ENCODE measurements at places on chromosomes 2 and 18. TPM values are rescaled to one million over a fixed set of nuclear protein-coding genes. Genes with fewer than 3 reads are reported as not detected.

DNA sequence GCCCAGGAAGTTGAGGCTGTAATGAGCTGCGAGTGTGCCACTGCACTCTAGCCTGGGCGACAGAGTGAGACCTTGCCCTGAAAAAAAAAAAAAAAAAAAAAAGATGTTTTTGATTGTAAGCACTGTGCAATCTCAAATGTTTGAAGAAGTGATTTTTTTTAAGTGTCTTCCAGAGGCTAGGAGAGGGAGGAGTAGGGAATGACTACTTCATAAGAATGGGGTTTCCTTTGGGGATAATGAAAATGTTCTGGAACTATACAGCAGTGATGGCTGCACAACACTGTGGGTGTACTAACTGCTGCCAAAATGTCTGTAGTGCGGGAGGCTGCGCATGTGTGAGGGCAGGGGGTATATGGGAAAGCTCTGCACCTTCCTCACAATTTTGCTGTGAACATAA, 83.7 kb downstream of the MCFD2 start:
- no peak overlapping the region for H3K27ac ChIP-seq
- DNase-seq = no peak
- H3K4me3 ChIP-seq = no peak overlapping the region
- no peaks in the 10 kb centered on the region for H3K4me1 ChIP-seq
- H3K27me3 ChIP-seq = no peaks in the 10 kb centered on the region
- H3K36me3 ChIP-seq = no peaks in the 10 kb centered on the region

DNA sequence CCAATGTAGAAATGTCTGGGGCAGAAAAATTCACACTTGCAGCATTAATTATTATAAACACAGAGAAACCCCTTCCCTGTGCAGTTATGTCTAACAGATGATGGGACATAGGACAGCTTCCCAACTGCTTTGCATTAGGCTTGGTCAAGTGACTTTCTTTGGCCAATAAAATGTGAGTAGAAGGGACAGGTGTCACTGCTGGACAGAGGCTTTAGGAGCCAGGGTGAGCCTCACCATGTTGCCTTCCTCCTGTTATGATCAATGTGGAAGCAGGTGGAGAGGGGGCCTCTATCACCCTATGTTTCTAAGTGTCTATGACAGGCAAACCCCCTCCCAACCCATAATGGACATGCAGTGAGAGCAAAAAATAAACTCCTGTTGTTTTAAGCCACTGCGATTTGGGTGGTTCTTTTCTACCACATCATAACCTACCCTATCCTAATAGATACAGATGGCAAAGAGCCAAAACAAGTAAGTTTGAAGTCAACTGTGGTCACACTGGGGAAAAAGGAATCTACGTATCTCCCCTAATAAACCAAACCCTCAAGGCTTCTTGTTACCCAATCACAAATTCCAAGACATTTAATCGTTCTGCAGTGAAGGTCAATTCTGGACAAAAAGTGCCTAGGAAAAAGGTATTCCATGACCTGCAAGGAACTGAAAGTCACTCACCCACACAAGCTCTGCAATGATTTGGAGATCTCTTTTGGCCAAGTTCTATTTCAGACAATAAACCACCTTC, 28.6 kb upstream of the POU3F3 start:
- no peak overlapping the region for H3K4me3 ChIP-seq
- no peaks in the 10 kb centered on the region for H3K36me3 ChIP-seq
- H3K27me3 ChIP-seq = no peaks in the 10 kb centered on the region
- H3K27ac ChIP-seq = no peak overlapping the region

GRCh38 chr18:2087877-2088673, 483.2 kb downstream of the METTL4 start:
- no peaks in the 10 kb centered on the region for H3K36me3 ChIP-seq
- no peaks in the 10 kb centered on the region for H3K27me3 ChIP-seq
- DNase-seq = no peak
- no peak overlapping the region for H3K27ac ChIP-seq

DNA sequence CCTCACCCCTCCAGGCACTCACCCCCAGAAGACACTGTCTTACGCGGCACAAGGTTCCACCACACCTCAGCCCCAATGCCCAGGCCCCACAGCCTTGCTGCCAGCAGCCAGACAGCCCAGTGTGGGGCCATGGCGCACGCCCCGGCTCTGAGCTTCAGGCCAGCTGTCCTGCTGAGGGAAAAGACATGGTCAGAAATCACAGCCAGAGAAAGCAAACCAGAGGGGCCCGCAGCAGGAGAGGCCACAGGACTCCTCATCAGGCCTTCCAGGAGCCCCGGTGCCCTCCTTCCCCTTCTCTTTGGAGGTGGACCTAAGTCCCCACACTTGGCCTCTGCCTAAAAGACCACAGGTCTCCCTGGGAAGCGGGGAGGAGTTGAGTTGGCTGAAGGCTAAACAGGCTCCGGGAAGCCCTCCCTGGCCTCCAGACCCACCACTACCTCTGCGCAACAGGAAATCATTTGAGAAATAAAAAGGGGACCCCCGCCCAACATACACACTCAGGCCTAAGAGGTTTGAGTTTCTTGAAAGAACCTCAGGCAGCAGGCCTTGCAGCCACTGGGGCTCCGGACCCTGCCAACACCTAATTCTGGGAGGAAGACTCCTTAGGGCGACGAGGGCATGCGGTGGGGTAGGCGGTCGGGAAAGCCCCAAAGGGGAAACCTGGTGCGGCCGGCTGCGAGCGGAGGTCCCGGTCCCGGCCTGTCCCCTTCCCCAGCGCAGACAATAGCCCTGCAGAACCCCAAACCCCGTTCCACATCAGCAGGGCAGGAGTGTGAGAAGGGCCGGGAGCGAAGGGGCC, 1.9 kb downstream of the SEMA4C start:
- H3K4me3 ChIP-seq = peak overlapping the region; percentile 96
- H3K36me3 ChIP-seq = peaks cover 5% of the 10 kb centered on the region
- peaks cover 14% of the 10 kb centered on the region for H3K4me1 ChIP-seq
- H3K27me3 ChIP-seq = no peaks in the 10 kb centered on the region

DNA sequence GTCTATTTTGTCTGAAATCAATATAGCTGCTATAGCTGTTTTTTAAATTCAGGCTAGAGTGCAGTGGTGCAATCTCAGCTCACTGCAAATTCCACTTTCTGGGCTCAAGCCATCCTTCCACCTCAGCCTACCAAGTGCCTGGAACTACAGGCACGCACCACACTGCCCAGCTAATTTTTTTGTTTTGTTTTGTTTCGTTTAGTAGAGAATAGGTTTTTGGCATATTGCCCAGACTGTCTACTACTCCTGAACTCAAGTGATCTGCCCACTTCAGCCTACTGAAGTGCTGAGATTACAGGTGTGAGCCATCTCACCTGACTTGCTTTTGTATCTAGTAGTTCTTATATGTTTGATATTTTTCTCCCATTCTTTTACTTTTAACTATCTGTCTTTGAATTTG, 259.7 kb downstream of the CDH19 start:
- no peak overlapping the region for H3K27ac ChIP-seq
- no peak overlapping the region for H3K4me3 ChIP-seq
- H3K27me3 ChIP-seq = no peaks in the 10 kb centered on the region
- no peaks in the 10 kb centered on the region for H3K36me3 ChIP-seq

GRCh38 chr2:85591563-85591962, 4.0 kb upstream of the RNF181 start:
- H3K4me1 ChIP-seq = peaks cover 4% of the 10 kb centered on the region
- no peaks in the 10 kb centered on the region for H3K36me3 ChIP-seq
- no peaks in the 10 kb centered on the region for H3K27me3 ChIP-seq
- no peak for DNase-seq
- no peak overlapping the region for H3K4me3 ChIP-seq

GRCh38 chr18:45567123-45567522, 48.2 kb upstream of the SLC14A2 start:
- no peaks in the 10 kb centered on the region for H3K4me1 ChIP-seq
- DNase-seq = no peak
- H3K36me3 ChIP-seq = no peaks in the 10 kb centered on the region
- no peak overlapping the region for H3K4me3 ChIP-seq
- H3K27me3 ChIP-seq = no peaks in the 10 kb centered on the region

DNA sequence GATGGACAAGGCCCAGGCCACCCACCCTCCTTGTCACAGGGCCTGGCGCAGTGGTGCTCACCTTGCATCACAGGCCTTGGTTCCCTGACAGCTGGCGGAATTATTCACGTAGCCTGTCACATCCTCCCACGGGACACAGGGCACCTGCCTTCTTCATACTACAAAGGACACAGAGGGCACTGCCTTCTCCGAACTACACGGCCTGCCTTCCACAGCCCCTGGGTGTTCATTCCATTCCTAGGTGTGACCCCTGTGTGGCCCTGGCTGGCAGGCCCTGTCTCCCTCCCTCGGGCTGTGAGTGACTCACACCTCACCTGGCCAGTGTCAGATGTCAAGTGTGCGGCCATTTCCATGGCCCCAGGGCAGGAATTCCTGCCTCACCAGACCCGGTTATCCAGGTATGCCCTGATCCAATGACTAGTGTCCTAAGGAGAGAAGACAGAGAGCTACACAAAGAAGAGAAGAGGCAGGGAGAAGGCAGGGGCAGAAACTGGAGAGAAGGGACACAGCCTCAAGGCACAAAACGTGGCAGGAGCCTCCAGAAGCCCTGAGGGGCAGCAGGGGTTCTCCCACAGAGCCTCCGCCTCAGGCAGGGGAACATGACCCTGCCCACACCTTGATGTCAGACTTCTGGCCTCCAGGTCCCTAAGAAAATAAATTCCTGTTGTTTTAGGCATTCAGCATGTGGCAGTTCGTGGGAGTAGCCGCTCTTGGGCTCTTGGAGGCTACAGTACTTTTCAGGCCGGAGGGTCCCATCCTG, 43.4 kb downstream of the MBP start:
- no peaks in the 10 kb centered on the region for H3K36me3 ChIP-seq
- no peaks in the 10 kb centered on the region for H3K27me3 ChIP-seq
- DNase-seq = no peak
- no peak overlapping the region for H3K4me3 ChIP-seq

- H3K27ac ChIP-seq = peak overlapping the region; percentile 72
- peak; percentile 57 for DNase-seq
- H3K27me3 ChIP-seq = peaks cover 38% of the 10 kb centered on the region
- H3K4me3 ChIP-seq = peak overlapping the region; percentile 60
- H3K4me1 ChIP-seq = peaks cover 11% of the 10 kb centered on the region
These were observed 919 bp upstream of the CYP1B1 start for GRCh38 chr2:38076710-38077430.

GRCh38 chr2:45891719-45892424, 240.4 kb downstream of the PRKCE start:
- no peak overlapping the region for H3K4me3 ChIP-seq
- no peak overlapping the region for H3K27ac ChIP-seq
- no peaks in the 10 kb centered on the region for H3K4me1 ChIP-seq
- no peaks in the 10 kb centered on the region for H3K36me3 ChIP-seq

- H3K36me3 ChIP-seq = no peaks in the 10 kb centered on the region
- H3K4me1 ChIP-seq = no peaks in the 10 kb centered on the region
- H3K4me3 ChIP-seq = no peak overlapping the region
These were observed 116.8 kb upstream of the PKDCC start for GRCh38 chr2:41930807-41931566.

DNA sequence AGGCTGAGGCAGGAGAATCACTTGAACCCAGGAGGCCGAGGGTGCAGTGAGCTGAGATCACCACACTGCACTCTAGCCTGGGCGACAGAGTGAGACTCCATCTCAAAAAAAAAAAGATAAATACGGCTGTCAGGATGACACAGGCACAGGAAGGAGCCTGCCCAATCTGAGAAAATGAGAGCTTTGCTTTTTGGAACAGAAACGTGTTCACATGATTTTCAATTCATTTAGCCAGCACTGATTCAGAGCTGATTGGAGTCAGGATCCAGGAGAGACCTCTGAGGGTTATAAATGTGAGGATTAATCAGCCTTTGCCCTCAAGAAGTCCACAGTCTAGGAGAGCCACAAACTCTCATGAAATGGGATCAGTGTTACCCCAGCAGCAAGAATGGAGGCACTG, 6.9 kb upstream of the SMAD7 start:
- H3K4me1 ChIP-seq = no peaks in the 10 kb centered on the region
- H3K27me3 ChIP-seq = no peaks in the 10 kb centered on the region
- no peaks in the 10 kb centered on the region for H3K36me3 ChIP-seq

DNA sequence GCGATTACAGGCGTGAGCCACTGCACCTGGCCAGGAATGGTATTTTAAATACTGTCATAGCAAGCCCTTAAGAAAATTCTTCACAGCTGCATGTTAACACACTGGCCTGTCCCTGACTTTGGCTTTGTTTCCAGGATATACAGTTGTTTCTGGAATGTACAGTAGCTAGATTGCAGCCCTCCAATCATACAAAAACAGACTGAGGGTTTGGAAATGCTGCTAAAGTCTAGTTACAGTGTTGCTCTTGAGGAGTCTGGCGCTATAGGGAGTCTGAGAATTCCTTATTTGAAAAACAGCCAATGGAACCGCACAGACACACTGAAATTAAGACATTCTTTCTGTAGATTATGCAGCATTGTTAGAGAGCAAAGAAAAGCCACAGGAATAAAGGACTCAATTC, 37.7 kb downstream of the STON1 start:
- H3K27ac ChIP-seq = no peak overlapping the region
- DNase-seq = no peak
- no peaks in the 10 kb centered on the region for H3K36me3 ChIP-seq
- no peak overlapping the region for H3K4me3 ChIP-seq
- no peaks in the 10 kb centered on the region for H3K4me1 ChIP-seq
- no peaks in the 10 kb centered on the region for H3K27me3 ChIP-seq

The RAB6C gene
- not detected for total RNA-seq

The GPR45 gene
- total RNA-seq = not detected

The CYRIA gene
- 1.0 TPM for total RNA-seq

The PSMA8 gene
- not detected for total RNA-seq

The ASIC4 gene
- 0.12 TPM for total RNA-seq

The RNF125 gene
- total RNA-seq = 13.9 TPM

The TM4SF20 gene
- total RNA-seq = 34.9 TPM

Measured in colonic mucosa (tissue), 4 donors.